Upper lobe of right lung (tissue), 1 donor: ENCODE measurements at places on chromosomes 16 and 17.

GRCh38 chr17:57685499-57686132 is 59.5 kb downstream of the CCDC182 start:
- DNase-seq: no peak

- DNase-seq: no peak
Observed at GRCh38 chr17:17109256-17109655, 67.0 kb downstream of the MPRIP start.

- no peak for DNase-seq
Observed at GRCh38 chr17:1471911-1472821, 16.1 kb upstream of the CRK start.

- DNase-seq: no peak
Observed at GRCh38 chr16:19578378-19578971, 23.0 kb downstream of the VPS35L start.

DNA sequence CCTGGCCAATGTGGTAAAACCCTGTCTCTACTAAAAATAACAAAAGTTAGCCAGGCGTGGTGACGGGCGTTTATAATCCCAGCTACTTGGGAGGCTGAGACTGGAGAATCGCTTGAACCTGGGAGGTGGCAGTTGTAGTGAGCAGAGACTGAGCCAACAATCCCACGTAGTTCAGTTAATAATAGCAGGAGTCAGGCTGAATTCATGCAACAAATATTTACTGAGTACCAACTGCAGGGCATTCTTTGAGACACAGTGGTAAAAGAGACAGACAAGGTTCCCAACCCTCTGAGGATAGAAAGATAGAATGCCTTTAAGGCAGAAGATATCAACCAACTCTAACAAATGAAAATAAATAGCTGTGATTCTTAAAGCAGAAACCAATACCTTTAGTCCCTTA is 39.1 kb downstream of the SPOP start:
- DNase-seq: no peak

GRCh38 chr16:83586036-83586435 is 221.7 kb upstream of the HSBP1 start:
- DNase-seq: no peak

- no peak for DNase-seq
Observed at GRCh38 chr16:23505180-23505665, 5.1 kb downstream of the GGA2 start.

DNA sequence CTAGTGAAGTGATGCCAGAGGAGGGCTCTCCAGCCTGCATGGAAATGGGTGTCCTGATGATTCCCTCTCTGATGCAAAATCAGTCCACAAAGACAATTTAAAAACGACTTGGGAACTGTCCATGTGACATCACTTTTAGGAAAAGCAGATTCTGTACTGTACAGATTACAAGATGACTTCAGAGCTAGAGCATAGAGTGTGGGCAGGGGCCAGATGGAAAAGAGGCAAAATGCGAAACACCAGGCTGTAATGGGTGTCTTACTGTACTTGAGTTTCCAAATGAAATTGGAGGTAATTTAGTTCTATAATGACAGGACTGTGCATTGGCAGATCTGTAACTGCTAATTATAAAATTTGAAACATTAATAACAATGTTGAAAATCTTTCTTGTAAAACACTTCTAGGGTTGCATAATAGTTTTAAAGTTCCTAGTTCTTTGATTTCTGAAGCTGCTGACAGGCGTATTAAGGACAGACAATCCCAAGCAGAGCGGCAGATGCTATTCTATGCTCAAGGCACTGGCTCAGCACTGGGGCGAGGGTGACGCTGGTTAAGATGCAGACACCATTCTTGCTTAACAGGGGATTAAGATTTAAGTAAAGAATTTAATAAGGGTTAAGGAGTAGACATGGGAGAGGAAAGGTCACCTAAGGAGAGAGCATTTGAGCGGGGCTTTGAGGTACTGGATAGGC is 29.6 kb downstream of the OGFOD1 start:
- no peak for DNase-seq

GRCh38 chr16:71722801-71723536 is 1.5 kb downstream of the PHLPP2 start:
- peak; percentile 83 for DNase-seq
